ENCODE measurements at places on chromosomes 16 and 17. TPM values are rescaled to one million over a fixed set of nuclear protein-coding genes. Genes with fewer than 3 reads are reported as not detected.

The CIBAR2 gene
- 0.41 TPM for total RNA-seq

The IRX5 gene
- total RNA-seq: 0.41 TPM

The CCL5 gene
- not detected for total RNA-seq

GRCh38 chr17:73030995-73031394, 61.5 kb downstream of the SLC39A11 start:
- no peak for DNase-seq

DNA sequence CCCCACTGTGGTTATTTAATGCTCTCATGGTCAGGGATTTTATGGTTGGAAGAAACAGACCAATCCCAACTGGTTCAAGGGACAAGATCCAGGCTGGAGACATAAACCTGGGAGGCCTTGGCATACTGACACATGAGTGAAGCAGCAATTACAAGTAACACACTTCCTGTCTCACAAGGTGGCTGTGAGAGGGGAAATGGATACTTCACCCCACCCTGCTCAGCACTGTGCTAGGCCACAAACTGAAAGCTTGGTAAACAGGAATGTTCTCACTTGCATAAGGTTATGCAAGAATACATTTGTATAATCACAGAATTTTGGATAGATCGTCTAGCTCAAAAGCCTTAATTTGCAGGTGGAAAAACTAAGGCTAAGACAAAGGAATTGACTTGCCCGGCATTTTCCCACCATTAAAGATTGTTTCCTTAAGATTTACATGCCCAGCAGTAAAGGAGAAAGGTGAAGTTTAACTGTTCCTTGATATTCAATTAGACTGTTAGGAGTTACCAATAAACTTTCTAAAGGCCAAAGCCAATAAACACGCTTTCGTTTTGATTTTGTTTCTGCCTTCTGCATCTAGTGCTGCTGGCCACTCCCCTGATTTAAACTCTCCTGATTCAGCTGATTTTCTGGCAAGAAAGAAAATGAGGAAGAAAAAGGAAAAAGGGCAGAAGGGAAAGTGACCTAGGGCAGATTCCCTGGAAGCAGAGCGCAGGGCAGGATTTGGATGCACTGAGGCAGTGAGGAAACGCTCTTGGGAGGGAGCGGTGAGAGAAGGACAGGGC, 215.6 kb upstream of the CDH5 start:
- no peak for DNase-seq

GRCh38 chr17:42286411-42287221, 1.7 kb upstream of the STAT5A start:
- DNase-seq: no peak

- DNase-seq: no peak
These were observed 10.5 kb downstream of the TFAP4 start for GRCh38 chr16:4262303-4262835.

Data from frontal cortex (tissue), 4 donors.